ENCODE measurements at places on chromosomes 6 and 20.

DNA sequence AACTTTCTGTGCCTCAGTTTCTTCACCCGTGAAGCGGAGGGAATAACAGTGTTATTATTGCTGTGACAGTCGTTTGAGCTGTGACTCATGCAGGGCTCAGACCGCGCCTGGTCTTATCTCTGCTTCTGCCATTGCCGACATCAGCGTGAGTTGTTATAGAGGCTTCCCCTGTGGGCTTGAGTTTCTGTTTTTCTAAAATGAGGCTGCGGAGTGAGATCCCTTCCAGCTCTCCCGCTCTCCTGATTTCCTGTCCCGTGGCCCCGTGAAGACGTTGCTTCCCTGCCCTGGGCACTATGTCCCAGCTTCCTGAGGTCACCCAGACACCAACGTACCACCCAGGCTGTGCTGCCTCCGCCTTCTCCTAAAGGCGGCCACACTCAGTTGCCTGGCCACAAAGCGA, 278.5 kb downstream of the BMP7 start:
- DNase-seq, result no peak

DNA sequence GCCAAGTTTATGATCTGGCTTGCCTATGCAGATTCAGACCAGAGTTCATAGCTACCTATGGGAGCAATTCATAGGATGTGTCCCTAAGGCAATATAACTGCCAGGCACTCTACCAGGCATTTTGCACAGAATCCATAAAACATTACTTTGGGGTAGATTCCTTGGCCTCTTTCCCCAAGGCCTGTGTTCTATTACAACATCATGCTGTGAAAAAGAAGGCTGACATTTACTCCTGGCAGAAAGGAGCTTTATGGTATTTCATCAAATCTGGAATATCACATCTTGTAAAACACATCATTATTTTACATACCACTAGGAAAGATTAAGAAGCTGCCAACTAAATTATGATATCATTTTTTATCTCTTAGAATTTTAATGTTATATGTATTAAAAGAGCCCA, 287.0 kb upstream of the MARCKS start:
- DNase-seq, result no peak

DNA sequence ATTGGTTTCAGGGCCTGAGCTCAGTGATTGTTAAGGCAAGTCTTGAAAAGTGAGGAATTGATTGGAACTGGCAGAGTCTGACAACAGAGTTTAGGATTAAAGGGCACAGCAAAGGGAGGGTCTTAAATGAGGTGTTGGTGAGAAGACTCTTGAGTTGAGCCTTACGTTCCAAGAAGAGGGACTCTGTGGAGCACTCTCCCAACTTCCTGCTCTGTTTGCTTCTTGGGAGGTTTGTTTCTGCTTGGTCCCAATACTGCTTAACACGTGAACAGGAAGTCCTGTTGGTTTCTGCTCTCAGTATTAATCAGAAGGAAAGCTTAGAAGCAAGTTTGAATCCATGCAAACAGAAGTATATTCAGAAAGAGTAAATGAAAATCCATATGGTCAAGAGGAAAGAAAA, 15.6 kb upstream of the SYNDIG1 start:
- DNase-seq, result no peak

- DNase-seq, result no peak
Observed at GRCh38 chr20:46004889-46005473, 3.7 kb upstream of the MMP9 start.

GRCh38 chr6:66321017-66321416, 614.0 kb upstream of the EYS start:
- DNase-seq, result no peak

DNA sequence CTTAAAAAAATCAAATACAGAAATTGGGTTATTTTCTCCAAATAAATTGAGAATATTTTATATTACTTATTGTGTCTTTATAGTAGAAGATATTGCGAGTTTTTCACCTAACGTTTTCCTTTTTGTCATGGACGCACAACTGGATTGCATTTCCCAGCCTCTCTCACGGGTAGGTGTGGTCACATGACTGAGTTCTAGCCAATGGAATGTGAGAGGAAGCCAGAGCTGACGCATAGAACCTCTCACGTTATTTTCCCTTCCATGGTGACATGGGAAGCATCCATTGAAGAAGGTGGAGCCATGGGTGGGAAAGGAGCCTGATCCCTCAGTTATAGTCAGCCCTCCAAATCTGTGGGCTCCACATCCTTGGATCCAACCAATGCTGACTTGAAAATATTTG, 155.9 kb upstream of the UST start:
- no peak for DNase-seq

DNA sequence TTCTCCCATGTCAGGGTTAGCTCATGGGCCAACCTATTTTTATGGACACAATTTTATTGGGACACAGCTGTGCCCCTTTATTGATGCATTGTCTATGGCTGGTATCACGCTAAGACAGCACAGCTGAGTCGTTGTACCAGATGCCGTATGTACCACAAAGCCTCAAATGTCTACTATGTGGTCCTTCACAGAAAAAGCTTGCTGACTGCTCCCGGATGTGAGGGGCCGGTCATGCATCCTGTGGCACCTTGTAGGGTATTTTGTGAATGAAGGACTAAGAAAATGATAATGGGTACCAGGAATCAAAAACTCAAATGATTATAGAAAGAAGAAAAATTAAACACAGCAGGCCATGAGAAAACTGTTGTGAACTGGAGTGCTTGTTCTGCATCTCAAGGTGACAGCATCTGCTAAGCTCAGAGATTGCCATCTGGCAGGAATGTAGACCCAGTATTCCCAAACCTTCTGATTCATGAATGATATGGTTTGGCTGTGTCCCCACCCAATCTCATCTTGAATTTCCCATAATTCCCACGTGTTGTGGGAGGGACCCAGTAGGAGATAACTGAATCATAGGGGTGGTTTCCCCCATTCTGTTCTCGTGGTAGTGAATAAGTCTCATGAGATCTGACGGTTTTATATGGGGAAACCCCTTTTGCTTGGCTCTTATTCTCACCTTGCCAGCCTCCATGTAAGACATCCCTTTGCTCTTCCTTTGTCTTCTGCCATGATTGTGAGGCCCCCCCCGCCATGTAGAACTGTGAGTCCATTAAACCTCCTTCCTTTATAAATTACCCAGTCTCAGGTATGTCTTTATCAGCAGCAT, 248.5 kb downstream of the TSHZ2 start:
- DNase-seq, result no peak

DNA sequence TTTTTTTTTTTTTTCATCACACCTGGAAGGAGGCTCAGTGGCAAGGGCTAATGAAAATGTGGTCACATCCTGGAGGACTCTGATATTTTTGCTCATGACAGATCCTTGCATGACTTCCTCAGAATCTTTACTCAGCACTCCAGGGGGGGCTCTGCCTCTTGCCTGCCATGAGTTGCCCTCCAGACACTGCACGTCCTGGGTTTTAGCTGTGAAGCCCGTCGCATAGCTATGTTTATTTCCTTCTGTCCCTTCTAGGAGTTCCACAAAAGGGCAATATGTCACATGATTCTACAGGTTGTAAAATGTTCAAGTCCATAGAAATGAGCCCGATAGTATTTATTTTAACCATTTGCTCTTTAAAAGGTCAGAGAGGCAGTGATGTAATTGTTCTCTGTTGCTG, 18.2 kb downstream of the MAS1 start:
- no peak for DNase-seq

DNA sequence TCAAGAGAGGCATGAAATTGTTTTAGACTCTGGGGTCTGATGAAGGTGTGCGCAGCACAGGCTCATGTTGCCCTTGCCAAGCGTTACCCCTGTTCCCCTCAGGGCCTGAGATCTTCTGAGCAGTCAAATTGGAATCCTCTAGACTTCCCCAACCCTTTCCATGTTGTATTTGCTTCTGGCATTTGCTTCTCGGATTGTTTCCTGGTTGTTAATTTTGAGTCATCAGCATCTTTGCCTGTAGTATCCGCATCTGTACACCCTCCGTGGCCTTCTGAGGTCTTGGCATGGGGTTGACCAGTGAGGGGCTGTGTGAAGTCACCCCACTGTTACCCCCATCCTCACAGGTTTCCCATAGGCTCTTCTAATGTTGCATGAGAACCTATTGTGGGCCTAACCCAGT, 40.9 kb downstream of the SLC24A3 start:
- DNase-seq, result no peak

DNA sequence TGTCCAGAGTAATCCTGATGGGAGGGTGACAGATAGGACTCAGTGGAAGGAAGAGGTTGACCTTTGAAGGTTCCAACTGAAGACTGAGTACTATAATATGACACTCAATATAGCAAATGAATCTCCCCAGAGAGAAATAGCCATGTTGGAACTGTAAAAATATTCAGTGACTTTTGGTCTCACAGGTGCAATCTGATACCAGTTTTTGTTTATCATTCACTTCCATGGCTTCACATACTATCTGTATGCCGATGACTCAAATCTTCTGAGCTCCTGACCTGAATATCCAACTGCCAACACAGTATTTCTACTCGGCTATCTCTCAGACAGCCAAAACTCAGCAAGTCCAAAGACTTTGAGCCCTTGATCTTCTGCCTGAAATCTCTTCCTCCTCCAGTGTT, 21.8 kb upstream of the PKHD1 start:
- no peak for DNase-seq

GRCh38 chr20:37538003-37538402, 10.3 kb upstream of the BLCAP start:
- DNase-seq, result peak; percentile 13

DNA sequence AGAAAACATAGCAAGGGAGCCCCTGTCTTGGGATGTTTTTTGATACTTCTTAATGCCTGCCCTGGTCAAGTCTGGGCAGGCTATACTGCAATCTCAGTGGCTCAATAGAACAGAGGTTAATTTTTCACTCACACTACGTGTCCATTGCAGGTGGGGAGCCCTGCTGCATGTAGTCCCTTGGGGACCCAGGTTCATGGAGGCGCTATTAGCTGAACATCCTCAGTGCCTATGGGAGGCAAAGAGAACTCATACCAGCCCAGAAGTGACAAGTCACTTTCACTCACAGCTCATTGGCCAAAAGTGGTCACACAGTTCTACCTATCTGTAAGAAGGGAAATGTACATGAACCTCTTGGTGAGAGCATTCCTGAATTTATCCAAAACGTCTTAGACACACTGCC, 23.2 kb downstream of the CGA start:
- no peak for DNase-seq

- DNase-seq, result no peak
Observed at GRCh38 chr20:38304845-38305447, 990 bp downstream of the BPI start.

- no peak for DNase-seq
Observed at GRCh38 chr20:14707865-14708596, 370.6 kb upstream of the FLRT3 start.

DNA sequence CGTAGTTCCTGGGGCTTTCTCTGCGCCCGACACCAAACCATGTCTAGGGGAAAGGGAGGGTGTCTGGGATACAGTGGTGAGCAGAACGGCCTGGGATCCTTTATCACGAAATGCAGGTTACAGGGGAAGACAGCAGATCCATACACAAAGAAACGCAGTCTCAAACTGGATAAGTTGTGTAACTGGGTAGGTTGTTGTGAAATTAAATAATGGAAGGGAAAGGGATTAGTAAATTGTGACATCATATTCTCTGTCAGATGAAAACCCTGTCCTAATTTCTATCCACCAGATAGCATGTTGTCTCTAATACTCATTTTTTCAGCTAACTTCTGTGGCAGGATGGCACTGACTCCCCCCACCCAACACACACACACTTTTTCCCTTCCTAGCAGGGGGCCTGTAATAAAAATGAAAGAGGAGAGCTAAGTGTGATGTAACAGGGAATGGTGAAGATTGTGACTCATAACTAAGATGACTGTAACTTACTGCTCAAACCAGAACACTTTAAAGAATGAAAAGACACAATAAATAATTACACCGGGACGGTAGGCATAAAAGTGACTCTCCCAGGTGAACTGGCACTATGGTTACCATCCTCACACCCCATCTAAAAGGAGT, 769 bp upstream of the TRPC4AP start:
- no peak for DNase-seq

DNA sequence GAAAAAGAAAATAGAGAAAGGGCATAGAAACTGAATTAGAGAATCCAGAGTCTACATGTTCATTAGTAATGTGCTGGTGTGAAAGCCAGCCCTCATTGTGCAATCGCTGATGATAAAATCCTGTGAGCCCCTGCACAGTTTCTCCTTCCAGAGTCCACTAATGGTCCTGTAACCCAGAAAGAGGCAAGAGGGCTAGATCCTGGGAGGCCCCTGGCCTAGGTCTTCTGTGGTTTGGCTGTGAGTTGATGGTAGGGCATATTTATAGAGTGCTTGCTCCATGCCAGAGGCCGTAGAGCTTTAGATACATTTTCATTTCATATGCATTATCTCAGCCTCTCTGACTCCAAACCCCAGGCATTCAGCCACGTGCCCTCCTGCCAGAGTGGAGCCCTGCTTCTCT, 94.9 kb upstream of the MTHFD1L start:
- no peak for DNase-seq

DNA sequence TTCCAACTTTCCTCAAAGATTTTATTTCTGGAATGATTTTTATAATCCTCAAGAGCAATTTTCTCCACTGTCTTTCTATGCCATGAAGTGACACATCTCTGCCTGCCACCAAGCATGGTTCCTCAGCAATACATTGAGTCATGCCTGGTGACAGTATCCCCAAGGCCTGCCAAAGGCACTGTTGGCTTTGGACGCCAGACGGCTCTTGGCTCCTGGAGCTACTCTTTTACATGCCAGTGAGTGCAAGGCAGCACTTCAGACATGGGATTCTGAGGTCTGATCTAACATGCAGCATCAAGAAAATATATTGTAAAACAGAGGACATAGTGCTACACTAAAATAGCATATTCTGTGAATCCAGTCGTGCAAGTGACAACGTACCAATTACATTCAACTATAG, 20.1 kb upstream of the PLEKHG1 start:
- DNase-seq, result no peak
